ENCODE measurements at places on chromosomes 6 and 20. TPM values are rescaled to one million over a fixed set of nuclear protein-coding genes. Genes with fewer than 3 reads are reported as not detected.

Gene SLC22A1
- not detected for total RNA-seq

Gene RAB44
- total RNA-seq: 0.13 TPM

Gene LAMA4
- 124 TPM for total RNA-seq

Gene RAET1L
- total RNA-seq: not detected

Gene PTCRA
- total RNA-seq: not detected

Gene GABRR2
- total RNA-seq: under 0.01 TPM

Gene PDYN
- total RNA-seq: not detected

Gene SNAP25
- 6.6 TPM for total RNA-seq

Gene ABHD16B
- total RNA-seq: not detected

Gene DEFB112
- total RNA-seq: not detected

Gene MYMX
- total RNA-seq: 2.0 TPM

Gene DEFB118
- not detected for total RNA-seq

Gene LY6G6C
- total RNA-seq: not detected

Gene COL21A1
- 1.0 TPM for total RNA-seq

Gene GHRH
- not detected for total RNA-seq

Gene GNAS-AS1
- total RNA-seq: 0.72 TPM

Gene CALHM6
- total RNA-seq: 2.0 TPM

Gene MYCT1
- total RNA-seq: 0.48 TPM

Gene FAM209B
- total RNA-seq: not detected

Gene TAP1
- total RNA-seq: 21.0 TPM

Gene EPPIN
- total RNA-seq: not detected

Gene MOG
- total RNA-seq: not detected

Gene RBM39
- total RNA-seq: 104 TPM

Gene UBE2C
- total RNA-seq: 110 TPM

Gene RGS17
- total RNA-seq: 12.4 TPM

Gene PNPLA1
- total RNA-seq: not detected

Gene CAP2
- total RNA-seq: 1.2 TPM
